Activated naive CD4-positive, alpha-beta T cell treated with anti-CD3 and anti-CD28 coated beads for 36 hours (primary cell): ENCODE measurements at places on chromosomes 7 and 10. TPM values are rescaled to one million over a fixed set of nuclear protein-coding genes. Genes with fewer than 3 reads are reported as not detected.

NPSR1 gene
- not detected for total RNA-seq

SUN3 gene
- not detected for total RNA-seq

MLXIPL gene
- 0.22 TPM for total RNA-seq

SPDYE9 gene
- total RNA-seq: not detected

DNA sequence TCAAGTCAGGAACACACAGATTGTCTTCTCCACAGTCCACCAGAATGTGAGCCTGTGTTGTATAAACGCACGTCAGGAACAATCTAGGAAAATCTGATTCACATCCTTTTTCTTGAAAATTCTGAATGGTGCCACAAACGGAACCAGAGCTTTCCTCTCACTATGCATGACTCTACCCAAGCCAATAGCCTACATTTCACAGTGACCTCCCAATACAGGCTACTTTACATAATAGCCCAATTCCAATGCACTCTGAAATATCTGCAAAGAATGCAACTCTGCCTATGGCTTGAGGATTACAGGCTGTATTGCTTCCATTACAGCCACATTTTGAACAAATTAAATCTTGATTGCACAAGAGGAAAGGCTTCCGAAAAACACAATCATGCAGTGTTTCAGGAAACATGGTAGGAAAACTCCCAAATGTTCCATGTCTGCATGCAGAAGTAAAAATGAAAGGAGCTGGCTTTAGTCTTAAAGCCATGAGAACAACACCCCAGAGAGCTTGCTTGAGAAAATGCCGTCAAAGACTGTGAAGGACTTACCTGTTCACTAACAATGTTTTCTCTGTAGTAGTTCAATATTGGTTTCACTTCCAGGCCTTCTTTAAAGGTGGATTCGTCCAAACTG, 113.9 kb downstream of the ITGA8 start:
- DNase-seq: no peak

GRCh38 chr7:44217223-44217714, 16.5 kb downstream of the YKT6 start:
- no peak for DNase-seq

- no peak for DNase-seq
These were observed 582.5 kb downstream of the CNTNAP2 start for GRCh38 chr7:146698995-146699610.

DNA sequence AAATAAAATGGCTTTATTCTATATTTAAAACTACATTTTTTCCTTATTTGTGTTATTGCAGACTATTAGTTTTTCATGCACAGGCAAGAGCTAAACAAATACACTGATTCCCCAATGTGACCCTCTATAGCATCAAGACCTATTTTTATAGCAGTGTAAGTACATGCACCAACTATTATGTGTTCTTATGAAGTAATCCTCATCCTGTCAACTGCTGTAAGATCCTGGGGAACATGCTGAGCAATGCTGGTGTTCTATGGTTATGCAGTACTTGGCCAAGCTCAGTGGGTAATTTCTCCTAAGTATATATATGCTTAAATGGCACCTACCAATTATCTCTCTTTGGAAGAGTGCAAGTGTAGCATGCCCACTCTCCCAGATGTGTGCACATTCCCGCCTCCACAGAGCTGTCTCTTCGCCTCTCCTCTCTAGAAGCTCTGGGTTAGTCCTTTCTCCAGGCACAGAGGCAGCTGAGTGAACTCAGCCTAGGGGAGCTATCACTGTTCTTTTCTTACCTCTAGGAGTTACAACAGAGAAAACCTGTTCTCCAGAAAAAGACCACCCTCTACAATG, 428.8 kb downstream of the KCNMA1 start:
- DNase-seq: no peak

DNA sequence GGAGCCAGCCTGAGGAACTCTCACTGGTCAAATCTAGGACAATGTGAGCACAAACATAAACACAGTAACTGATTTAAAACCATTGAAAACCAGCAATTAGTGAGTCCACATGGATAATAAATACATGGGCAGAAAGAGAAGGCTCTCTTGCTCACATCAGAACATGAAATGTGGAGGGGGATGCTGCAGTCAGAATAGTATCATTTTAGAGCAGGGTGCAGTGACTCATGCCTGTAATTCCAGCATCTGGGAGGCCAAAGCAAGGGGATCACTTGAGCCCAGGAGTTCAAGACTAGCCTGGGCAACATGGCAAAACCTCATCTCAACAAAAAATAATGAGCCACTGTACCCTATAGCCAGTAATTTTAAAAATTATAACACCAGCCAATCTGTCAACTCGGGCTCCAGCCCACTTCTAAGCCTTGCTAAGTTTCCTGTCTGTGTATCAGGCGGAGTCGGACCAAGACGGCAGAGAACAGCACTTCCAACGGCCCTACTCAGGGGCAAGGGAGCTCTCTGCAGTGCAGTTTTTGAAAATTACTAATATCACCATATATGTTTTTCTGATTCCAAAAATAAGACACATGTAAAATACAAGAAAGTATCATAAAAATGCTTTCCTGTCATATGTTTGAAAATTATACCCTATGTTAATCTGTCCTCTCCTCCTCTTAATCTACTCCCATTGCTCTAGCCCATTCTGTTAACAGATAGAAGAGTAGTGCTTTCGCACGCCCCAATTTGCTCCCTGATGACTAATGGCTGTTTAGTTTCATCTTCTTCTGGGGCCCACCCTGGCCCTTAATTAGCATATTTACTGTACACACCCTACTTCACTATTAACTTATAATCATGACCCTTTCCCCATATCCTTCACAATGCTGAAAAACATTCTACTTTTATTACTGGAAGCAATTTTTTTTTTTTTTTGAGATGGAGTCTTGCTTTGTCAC, 17.1 kb downstream of the URGCP start:
- DNase-seq: peak; percentile 59

PCBD1 gene
- 37.2 TPM for total RNA-seq

DNA sequence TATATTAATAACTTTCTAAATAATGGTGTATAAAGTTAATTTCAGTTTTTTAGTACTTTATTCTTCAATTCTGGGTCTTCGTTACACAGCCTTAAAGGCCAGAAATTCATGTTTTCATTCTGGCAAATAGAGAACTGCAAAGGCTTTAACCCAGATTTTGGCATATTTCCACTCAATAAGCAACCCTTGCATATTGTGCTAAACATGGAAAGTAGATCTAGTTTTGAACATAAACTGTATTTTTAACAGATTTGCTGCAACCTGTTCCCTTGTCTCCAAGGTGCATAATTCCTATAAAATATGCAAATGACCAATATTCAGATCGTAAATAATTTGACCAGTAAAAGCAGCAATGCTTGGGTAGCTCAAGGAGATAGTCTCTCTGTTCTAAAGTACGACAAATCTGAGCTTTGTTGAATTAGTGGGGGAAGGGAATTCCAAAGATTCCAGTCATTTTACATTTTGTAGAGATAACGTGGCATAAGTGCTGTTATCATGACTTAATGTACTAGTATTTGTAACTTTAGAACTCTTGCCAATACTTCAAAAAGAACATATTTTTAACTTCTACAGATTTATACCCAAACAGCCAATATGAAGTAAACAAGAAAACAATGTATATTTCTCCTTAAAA, 46.4 kb upstream of the RSBN1L start:
- DNase-seq: no peak

SLC35G1 gene
- total RNA-seq: 3.8 TPM

- DNase-seq: no peak
These were observed 30.6 kb downstream of the SUFU start for GRCh38 chr10:102534333-102534732.

KEL gene
- total RNA-seq: 0.52 TPM

DNA sequence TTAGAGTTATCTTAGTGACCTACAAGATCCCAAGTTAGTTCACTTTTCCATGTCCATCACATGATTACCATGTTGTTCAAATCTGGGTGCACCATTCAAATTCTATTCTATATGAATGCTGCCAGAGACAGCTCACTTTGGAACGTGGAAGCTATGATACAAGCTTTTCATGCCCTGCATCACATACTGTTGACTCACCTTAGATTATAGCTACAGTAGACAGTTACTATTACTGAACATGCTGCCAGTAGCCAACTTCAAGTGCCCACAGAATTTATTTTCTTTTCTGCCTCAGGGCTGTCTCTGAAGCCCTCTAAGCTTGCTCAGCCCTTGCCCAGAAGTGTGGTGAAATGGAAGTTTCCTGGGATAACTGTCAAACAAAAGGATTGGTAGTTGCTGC, 231.1 kb downstream of the GPR158 start:
- no peak for DNase-seq

SLC16A9 gene
- total RNA-seq: 0.86 TPM

DNA sequence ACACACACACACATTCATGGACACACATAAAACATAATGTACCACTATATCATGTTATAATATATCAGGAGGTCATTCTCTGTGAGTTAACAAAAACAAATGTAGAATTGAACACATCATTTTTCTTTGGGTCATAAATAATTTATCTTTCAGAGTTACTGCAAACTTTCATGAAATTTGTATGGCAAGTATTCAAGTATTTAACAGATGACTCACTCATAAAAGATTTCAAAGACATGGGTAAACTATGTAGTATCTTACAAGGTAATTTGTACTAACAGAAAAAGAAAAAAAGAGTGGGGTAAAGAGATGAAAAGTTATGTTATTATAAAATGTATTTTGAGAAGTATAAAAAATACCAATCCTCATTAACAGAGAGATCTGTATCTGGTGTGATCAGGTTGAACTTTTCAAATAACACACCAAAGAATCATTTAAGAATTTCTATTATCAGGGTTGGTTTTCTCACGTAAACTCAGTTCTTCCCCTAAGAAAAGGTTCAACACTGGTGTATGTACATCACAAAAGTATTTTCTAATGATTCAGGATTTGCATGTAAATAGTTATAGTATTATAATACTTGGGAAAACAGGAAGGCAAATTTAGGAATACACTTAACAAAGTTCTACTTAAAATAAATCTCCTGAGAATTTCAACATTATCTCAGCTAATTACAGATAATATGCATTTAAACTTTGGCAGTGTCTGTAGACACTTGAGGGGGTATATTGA, 933.1 kb upstream of the LRRN3 start:
- no peak for DNase-seq
